Right ventricle myocardium inferior (tissue), 1 donor: ENCODE measurements at places on chromosomes 7 and 10. TPM values are rescaled to one million over a fixed set of nuclear protein-coding genes. Genes with fewer than 3 reads are reported as not detected.

DNA sequence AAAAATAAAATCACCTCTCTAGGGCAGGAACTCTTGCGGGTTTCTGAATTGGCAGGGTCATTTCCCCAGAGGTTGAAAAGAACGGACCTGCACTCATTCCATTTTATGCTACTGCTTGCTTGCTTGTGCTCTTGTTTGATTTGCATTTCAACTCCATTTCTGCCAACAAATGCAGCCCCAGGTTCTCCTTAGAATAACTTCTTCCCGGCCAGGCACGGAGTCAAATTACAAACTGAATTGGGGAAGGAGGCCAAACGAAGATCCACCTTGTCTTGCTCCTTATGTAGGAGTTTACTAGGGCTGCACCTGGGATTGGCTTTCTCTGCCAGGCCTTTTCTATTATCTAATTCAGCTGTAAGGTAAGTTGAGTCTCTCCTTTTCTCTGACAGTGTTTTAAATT lies 79.6 kb downstream of the HGF start:
- DNase-seq = no peak

- DNase-seq = no peak
These were observed 1203.2 kb downstream of the SORCS3 start for GRCh38 chr10:105844241-105844640.

GRCh38 chr7:96400001-96400400 lies 78.1 kb upstream of the SLC25A13 start:
- no peak for DNase-seq

Gene WDFY4
- total RNA-seq = 2.5 TPM

Gene GATA3
- 1.3 TPM for total RNA-seq

DNA sequence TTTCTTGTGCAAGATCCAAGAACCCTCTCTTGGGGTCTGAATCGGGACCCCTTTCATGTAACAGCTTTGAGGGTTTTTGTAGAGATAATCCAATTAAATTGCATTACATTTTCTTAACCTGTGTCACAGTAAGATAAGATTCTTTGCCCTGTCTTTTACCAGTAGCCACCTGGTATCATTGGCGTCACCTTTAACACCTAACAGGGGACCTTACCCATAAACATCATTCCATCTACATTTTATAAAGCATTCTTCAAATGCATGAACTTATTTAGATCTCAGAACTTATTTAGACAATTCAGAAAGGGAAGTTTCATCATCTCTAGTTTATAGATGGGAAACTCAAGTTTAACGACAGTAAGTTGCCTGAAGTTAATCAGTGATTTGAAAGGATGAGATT lies 106.4 kb upstream of the KLF6 start:
- DNase-seq = no peak

- DNase-seq = no peak
These were observed 139.4 kb upstream of the AGR3 start for GRCh38 chr7:17021205-17021604.
